ENCODE measurements at places on chromosomes 1 and 21.

DNA sequence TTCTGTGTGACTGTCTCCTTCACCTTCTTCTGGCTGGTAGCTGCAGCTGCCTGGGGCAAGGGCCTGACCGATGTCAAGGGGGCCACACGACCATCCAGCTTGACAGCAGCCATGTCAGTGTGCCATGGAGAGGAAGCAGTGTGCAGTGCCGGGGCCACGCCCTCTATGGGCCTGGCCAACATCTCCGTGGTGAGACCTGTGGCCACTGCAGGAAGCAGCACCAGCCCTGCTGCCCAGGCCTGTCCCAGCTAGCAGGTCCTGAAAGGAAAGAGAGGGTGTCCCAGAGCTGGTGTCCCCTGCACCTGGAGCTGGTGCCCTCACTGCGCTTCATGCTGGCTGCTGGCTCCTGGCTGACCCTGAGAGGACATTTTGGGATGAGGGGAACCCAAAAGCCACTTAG is 5.9 kb upstream of the ATXN7L2 start:
- DNase-seq: no peak

DNA sequence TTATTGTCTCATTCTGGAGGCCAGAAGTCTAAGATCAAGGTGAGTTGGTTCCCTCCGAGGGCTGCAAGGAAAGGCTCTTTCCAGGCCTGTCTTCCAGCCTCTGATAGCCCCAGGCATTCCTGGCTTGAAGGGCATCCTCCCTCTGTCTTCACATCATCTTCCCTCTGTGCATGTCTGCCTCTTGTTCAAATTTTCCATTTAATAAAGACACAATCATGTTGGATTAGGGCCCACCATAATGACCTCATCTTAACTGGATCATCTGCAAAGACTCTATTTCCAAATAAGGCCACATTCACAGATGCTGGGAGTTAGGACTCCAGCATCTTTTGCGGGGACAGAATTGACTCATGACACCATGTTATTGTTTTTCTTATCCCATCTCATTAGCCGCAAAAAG is 24.5 kb downstream of the HUNK start:
- no peak for DNase-seq

DNA sequence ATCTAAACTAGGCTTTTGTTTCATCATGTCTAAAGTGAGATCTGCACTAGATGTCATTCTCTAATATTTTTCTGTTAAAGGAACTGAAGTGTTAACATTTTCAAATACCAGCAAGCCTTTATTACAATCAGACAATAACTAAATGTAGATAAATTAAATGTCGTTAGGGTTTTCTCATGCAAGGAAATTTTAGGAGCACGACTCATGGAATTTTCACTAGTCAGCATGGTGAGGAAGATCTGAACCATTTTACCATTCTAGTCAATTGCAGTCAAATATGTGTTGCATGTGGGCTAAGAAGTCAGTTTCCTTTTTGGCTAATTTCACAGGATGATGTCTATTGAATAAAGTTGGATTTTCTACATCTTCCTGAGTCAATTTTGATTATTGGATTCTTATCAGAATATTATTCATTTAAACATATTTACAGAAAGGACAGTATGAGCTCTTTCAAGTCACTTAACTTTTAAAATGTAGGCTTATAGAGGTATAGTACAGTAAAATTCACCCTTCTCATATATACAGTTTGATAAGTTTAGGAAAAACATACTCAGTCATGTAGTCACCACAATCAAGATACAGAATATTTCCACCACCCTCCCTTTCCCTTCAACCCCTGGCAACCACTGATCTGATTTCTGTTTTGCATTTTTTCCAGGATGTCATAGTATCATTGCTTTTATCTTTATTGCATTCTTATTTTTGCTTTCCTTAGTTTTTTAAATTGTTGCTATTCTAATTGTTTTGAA is 9.2 kb downstream of the GCSAML start:
- no peak for DNase-seq

- no peak for DNase-seq
Measured at GRCh38 chr1:230276401-230276800, 149.7 kb downstream of the PGBD5 start.

DNA sequence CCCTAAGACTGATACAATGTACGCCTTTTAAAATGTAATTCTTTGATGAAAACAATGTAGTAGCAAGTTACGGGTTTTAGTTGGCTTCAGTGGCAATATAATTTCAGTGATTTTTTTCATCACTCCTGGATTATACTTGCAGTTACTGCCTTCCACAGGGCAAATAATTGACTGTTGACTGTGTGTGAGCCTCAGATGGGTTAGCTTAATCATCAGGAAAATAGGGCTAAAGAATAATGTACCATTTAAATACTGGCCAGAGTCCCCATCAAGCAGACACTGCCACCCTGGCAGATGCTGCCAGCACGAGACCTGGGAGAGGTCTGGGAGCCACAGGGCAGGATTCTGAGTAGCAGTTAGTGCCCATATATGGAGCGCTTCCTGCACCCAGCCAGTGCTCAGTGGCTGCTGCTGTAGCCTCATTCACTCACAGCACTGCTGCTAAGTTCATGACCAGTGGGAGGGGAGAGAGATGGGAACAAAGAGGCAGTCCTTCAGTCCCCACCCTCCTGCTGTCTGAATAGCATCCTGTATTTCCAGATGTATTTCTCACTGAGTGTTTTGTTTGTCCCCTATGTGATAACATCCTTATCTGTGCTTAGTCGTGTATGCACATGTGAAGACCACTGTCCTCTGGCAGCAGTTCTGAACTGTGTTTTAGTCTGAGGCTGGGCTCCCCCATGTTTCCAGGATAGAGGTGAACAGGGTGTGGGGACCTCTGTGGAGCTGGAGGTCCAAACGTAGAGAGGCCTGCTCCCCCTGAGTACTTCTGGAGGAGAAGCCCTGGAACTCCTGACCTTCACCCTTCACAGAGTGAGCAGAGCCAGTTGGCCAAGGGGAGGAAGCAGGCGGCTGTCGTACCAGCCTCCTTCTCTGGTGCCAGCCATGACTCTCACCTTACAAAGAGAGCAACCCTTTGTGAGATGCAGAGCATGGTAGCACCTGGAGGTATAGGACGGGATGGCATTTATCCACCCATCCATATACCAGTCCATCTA is 80.4 kb downstream of the ADARB1 start:
- DNase-seq: no peak

Data from SHP77 (cell line).